ENCODE measurements at places on chromosomes 2 and 18.

DNA sequence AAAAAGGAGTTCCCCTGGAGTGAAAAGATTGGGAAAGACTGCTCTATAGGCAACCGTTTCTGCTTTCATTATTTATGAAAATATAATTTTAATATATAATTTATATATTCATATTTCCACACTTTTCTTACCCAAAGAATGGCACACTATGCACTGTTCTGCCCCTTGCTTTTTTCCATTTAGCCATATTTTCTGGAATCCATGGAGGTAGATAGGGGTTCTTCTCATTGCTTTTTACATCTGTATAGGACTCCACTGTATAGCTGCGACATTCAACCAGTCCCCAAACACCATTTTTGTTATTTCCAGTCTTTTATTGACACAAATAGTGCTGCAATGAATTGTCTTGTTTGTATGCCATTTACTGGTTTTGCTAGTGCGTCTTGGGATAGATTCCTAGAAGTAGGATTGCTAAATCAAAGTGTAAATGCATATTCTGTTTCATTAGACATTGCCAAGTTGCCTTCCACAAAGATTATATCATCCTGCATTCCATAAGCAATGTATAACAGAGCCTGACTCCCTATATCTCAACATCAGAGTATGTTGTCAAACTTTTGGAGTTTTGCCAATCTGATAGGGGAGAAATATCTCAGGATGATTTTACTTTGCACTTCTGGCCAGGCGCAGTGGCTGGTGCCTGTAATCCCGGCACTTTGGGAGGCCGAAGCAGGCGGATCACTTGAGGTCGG is 26.6 kb upstream of the TCF7L1 start:
- peak; percentile 25 for DNase-seq

DNA sequence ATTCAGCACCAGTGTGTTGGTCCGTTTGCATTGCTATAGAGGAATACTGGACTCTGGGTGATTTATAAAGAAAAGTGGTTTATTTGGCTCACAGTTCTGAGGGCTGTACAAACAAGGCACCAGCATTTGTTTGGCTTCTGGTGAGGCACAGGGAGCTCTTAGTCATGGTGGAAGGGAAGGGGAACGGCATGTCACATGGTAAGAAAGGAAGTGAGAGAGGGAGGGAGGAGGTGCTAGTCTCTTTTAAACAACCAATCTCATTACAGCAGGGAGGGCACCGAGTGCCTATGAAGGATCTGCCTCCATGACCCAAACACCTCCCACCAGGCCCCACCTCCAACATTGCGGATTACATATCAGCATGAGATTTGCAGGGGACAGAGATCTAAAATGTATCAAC is 143.9 kb upstream of the DLX2 start:
- DNase-seq = peak; percentile 72

- DNase-seq = no peak
Observed at GRCh38 chr2:127103243-127104165, 3.5 kb downstream of the BIN1 start.

DNA sequence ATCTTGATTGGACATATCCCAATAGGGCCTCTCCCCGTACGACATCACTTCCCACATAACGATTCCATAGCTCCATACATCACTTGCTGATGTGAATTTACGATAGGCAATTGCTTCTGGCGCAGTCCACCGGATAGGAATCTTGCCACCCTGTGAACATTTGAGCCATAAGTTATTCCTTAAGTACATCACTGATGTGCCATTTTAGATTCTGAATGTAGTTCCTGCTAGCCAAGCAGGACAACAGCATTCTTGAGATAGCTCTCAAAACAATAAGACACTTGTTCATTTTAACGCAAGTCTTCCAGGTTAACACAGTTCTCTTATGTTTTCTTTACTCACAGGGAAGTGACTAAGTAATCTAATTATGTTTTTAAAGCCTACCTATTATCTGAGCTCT is 138.0 kb downstream of the EPHA4 start:
- no peak for DNase-seq

DNA sequence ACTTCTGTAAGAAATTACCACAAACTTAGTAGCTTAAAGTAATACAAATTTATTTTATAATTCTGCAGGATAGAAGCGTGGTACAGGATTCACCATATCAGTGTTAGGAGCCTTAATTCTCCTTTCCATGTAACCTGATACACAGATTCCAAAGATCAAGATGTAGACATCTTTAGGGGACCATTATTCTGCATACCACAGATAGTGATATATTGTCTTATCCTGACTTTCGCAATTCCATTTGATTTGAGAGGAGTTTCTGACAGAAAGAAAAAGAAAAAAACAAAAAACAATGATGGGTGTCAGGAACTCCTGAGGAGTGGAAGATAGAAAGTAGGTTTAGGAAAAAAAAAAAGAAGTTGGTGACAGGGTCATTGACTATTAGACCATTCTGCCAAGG is 24.1 kb downstream of the KLHL23 start:
- no peak for DNase-seq

GRCh38 chr2:29157131-29157530 is 41.9 kb downstream of the CLIP4 start:
- DNase-seq = no peak

GRCh38 chr2:128651000-128651399 is 332.3 kb upstream of the HS6ST1 start:
- DNase-seq = no peak

- no peak for DNase-seq
Observed at GRCh38 chr2:64700133-64700809, 46.6 kb upstream of the SERTAD2 start.

GRCh38 chr18:42604820-42605219 is 510.7 kb downstream of the RIT2 start:
- DNase-seq = no peak

DNA sequence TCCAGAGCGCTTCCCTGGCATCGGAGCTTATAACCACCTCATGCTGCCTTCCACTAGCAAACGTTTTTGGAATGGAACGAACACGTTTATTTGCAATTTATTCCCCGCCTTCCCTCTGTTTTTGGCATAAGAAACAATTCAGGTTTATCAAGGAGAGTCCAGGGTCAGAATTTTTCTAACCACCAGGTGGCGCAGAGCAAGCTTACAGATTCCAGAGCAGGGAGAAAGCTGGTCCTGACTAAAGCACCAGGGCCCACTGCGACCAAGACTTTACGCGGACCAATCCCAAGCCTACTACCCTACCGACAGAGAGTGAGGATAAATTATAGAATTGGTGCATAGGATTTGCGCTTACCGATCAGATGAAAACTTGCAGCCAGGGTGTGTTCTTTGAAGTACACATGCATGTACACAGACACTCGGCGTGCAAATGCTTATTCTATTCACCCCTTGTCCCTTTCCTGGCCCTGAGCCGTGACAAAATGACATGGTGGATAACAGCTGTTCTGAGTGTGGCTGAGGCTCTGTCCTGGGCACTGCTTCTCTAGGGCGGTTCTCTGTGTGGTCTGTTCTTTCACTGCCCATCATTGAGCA is 34.7 kb downstream of the NAPG start:
- peak; percentile 51 for DNase-seq

GRCh38 chr18:73647391-73647790 is 500.2 kb downstream of the FBXO15 start:
- no peak for DNase-seq

DNA sequence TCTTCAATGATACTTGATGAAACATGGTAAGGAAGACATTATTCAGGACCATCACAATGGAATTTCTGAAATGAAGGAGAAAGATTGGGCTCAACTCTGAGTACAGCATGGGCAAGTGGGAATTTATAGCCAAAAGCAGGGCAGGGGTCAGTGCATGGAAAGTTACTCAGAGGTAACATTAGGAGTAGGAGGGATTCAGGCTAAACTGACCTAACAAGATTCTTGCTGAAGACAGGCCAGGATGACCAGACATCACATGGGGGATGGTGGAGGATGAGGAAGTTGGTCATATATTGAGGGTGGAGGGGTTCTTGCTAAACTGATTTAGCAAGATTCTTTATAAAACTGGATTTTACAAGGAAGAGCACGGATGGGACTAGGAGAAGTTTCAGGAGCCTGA is 489.8 kb downstream of the ADCYAP1 start:
- DNase-seq = no peak

GRCh38 chr2:85878719-85879370 is 9.9 kb downstream of the ST3GAL5 start:
- DNase-seq = no peak

- no peak for DNase-seq
Observed at GRCh38 chr2:217863883-217864282, 138.9 kb downstream of the TNS1 start.

DNA sequence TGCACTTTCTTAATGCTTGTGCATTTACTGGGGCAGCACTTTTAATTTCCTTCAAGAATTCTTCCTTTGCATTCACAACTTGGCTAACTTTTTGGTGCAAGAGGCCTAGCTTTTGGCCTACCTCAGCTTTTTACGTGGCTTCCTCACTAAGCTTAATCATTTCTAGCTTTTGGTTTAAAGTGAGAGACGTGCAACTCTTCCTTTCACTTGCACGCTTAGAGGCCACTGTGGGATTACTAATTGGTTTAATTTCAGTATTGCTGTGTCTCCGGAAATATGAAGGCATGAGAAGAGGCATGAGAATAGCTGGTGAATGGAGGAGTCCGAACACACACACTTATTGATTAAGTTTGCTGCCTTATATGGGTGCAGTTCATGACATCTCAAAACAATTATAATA is 354.1 kb downstream of the DLGAP1 start:
- DNase-seq = no peak

GRCh38 chr2:20584399-20585358 is 66.2 kb downstream of the HS1BP3 start:
- peak; percentile 95 for DNase-seq

DNA sequence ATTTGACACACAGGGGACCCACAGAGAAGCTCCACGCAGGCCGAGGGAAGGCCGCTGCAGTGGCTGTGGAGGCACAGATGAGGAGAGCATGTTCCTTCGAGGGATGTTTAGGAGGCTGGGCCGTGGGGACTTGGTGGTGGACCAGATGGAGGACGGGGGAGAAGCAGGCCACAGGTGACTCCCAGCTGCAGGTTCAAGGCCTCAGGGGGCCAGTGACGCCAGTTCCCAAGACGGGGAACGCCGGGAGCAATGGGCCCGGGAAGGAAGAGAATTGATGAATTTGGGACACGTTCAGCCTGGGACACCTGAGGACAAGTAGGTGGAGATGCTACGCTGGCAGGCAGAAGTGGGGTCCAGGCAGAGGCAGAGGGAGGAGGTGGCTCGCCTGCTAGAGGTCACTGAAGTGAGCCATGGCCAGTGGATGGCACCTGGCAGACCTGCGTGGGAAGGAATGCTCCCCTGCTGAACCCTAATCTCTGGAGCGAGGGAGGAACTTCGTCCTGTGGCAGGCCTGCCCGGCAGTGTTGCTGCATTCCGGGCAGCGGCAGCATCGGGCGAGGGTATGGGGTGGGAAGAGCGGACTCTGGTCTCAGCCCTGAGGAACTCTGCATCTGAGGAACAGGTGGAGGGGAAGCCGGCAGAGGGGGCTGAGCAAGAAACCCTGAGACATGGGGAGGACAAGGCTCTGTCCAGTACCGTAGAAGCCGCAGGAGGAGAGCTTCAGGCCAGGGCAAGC is 25.2 kb upstream of the HPCAL1 start:
- DNase-seq = no peak

DNA sequence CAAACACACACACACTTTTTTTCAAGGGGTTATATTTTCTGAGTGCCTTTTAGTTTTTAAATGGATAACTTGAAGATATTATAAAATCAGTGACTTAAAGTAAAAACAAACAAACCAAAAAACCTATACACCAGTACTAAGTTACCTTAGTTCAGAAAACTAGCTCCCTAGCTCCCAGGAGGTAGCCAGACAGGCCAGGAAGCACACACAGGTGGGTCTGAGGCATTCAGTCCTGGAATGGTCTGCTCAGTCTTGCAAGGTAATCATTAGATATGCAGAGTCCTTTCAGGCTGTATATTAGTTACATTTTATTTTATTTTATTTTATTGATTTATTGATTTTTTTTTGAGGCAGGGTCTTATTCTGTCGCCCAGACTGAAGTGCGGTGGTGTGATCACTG is 10.7 kb upstream of the DYNC2LI1 start:
- no peak for DNase-seq

DNA sequence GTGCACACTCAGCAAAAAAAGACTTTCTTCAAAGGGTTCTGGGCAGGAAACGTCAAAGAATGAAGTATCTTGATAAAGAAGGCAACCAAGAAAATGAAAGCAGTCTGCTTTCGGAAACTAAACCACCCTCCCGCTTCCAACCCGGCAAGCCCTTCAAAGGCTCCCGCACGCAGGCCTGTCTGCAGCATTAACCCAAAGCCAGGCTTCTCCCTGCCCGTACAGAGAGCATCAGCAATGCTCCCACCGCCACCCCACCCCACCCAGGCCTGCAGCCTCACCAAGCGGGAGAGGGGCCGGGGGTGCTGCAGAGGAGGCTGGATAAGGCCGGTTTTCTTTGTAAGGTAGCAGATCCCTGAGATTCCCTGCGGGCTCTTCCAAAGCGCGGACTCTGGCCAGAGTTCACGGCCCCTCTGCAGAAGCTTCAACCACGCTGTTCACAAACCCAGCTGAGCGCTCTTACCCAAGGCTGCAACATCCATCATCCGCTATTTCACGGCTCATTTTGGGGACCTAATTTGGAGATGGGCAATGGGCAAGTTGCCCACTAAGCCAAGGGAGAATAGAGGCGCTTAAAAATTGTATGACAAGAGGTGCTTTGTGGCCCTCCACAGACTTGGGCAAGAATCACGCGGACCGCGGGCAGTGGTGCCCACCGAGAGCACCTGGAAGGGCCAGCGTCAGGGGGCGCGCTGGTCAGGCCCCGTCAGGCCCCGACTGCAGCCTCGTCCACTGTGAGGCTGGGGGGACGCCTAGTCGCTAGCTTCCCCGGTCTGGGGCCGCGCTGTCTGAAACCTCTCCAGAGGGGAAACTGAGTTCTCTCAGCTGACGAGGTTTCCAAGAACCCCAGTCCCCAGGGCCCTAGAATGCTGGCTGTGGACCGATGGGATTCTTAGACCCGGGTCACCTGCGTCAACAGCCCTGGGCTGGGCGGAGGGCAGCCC is 225.4 kb upstream of the ID2 start:
- DNase-seq = no peak

DNA sequence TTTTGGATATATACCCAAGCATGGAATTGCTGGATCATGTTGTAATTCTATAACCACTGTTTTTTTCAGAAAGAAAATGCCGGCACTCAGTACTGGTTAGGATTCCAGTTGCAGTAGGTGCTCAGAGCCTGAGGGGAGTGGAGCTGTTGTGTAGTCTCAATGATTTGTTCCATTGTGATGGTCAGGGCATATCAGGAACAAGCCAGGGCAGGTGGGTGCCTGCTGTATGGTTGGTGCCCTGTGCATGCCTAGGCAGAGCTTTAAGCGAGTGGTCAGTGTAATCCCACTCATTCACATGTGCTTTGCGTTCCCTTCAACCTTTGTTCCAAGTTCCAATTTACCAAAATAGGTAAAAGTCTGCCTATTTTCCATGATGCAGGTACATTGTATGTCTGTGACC is 100.9 kb downstream of the FHOD3 start:
- DNase-seq = no peak

Measured in SW480 (cell line).